Smooth muscle cell of trachea (primary cell): ENCODE measurements at places on chromosomes 12 and 14. TPM values are rescaled to one million over a fixed set of nuclear protein-coding genes. Genes with fewer than 3 reads are reported as not detected.

Gene CHGA
- 0.15 TPM in 1 of 2 replicates, not detected in the other for total RNA-seq

Gene RBM19
- 19.8 and 21.1 TPM in 2 replicates for total RNA-seq

Gene ACTR6
- total RNA-seq = 15.5 and 25.9 TPM in 2 replicates

Gene TCL1A
- not detected in 2 replicates for total RNA-seq

Gene RPL10L
- not detected in 2 replicates for total RNA-seq
